ENCODE measurements at places on chromosomes 7 and 10. TPM values are rescaled to one million over a fixed set of nuclear protein-coding genes. Genes with fewer than 3 reads are reported as not detected.

- no peak overlapping the region for H3K27ac ChIP-seq
- no peak overlapping the region for H3K4me3 ChIP-seq
- no peaks in the 10 kb centered on the region for H3K36me3 ChIP-seq
- peaks cover 6% of the 10 kb centered on the region for H3K4me1 ChIP-seq
- no peak for DNase-seq
- no peaks in the 10 kb centered on the region for H3K27me3 ChIP-seq
Observed at GRCh38 chr10:76993213-76993612, 644.4 kb downstream of the KCNMA1 start.

Gene NKX1-2
- not detected for total RNA-seq

- H3K4me1 ChIP-seq = peaks cover 5% of the 10 kb centered on the region
- no peak overlapping the region for H3K27ac ChIP-seq
- H3K36me3 ChIP-seq = no peaks in the 10 kb centered on the region
- H3K4me3 ChIP-seq = no peak overlapping the region
- DNase-seq = peak; percentile 72
Observed at GRCh38 chr7:44072364-44073231, 7.2 kb upstream of the PGAM2 start.

Gene TBC1D12
- 8.9 TPM for total RNA-seq

Gene TRIM8
- total RNA-seq = 162 TPM

Gene DPP6
- 0.87 TPM for total RNA-seq

Gene RAB18
- 86.4 TPM for total RNA-seq
